ENCODE measurements at places on chromosomes 3 and 15.

DNA sequence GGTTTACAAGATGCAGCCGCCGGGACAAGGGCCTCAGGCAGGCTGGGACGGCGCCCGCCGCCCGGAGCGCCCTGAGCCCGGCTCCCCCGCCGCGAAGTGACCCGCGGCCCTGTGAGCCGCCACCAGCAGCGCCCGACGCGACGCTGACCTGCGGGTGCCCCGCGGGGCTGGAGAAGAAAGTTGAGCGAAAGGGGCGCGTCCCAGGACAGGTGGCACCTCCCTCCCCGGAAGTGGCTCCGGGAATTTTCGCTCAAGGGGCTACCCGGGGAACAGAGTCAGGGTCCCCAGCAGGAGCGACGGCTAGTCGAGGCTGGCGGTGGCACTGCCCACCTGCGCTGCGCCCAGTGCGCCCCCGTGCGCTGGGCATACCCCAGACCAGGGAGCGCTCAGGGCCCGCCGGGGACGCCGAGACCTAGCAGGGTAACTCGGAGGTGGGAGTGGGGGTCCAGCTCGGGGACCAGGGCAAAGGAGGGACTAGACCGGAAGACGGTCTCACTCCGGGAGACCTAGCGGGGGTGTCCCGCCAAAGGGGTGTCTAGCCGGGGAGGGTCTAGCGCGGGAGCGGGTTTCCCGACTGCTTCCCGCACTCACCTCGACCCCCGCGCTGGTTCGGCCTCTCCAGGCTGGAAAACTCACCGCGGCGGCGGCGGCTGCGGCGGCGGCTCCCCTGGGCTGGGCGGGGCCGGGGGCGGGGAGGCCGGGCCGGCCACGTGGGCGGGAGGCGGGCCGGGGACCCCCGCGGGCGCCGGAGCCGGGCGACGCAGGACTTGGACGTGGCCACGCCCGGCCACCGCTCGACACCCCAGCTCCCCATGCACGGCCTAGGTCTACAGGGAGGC lies 18.4 kb downstream of the SPATA12 start:
- DNase-seq: no peak

DNA sequence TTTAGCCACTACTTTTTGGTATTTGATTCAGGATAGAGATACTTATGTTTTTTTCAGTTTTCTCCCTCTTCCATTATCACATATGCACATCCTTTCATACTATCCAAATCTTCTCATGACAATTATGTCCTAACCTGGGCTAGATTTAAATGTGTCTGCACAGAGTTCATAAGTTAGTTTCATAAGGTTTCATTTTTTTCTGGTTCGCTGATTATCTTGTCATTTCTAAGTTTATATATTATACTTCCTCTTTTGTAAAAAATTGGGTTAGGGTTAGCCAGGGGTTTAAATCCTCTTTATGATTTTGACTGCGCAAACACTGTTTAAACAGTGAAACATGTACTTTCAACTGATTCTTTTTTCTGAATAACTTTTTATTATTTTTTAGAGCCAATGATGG lies 148.6 kb downstream of the SST start:
- no peak for DNase-seq

- no peak for DNase-seq
Observed at GRCh38 chr3:7290077-7290825, 429.3 kb downstream of the GRM7 start.

DNA sequence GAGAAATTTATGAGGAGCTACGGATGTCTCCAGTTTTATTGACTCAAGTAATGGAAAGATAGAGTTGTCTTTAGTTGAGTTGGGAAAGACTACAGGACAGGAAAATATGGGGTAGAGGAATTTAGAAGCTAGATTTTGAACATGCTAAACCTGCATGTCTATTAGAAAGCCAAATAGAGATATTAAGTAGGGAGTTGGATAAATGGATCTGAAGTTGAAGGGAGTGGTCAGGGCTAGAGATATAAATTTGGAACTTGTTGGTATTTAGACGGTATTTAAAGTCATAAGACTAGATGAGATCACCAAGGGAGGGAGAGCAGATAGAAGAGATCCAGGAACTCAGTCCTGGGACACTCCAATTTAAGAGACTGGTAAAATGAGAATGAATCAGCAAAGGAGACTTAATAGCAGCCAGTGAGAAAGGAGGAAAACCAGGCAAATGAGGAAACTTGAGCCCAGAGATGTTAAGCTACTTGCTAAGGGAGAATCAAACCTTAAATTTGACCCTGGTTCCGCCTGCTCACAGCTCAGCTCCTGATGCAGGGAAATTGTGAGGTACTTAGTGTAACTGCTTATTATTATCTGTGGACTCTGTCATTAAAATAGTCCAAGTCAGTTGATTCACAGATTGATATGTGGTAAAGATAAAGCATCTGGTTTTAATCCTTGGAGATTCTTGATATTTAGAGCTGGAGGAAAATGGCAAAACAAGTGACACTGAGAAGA lies 35.8 kb downstream of the ABI3BP start:
- no peak for DNase-seq

- DNase-seq: no peak
Observed at GRCh38 chr15:89203705-89204273, 17.6 kb downstream of the RLBP1 start.
